Activated naive CD8-positive, alpha-beta T cell treated with anti-CD3 and anti-CD28 coated beads, Interleukin-2, amount 10 ng/mL, durations not matched to agents 7 days and 5 days (primary cell): ENCODE measurements at places on chromosomes 2 and 18. TPM values are rescaled to one million over a fixed set of nuclear protein-coding genes. Genes with fewer than 3 reads are reported as not detected.
A peak's percentile ranks its signal among the peaks of the same experiment; 100 is the strongest.

- H3K27me3 ChIP-seq, result peaks cover 17% of the 10 kb centered on the region
- H3K4me3 ChIP-seq, result no peak overlapping the region
- no peak overlapping the region for H3K27ac ChIP-seq
- no peaks in the 10 kb centered on the region for H3K36me3 ChIP-seq
- no peak for DNase-seq
- H3K4me1 ChIP-seq, result no peaks in the 10 kb centered on the region
Observed at GRCh38 chr18:11040823-11041656, 108.3 kb downstream of the PIEZO2 start.

DNA sequence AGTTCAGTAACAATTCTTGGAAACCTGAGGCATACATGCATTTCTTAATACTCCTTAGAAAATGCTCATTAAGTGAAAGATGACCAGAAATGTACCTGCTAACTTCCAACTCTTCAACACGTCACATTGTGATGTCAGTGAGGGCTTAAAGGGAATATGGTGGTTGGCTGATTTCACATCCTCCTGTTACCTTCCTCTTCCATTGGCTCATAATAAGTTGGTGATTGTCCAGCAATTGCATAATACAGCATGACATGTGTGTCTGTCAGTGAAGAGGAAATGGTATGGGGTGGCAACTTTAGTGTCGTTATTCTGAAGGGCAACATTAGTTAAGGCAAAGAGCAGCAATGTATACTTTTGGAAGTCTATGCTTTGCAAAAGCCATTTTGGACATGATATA, 26.0 kb downstream of the PLEK start:
- DNase-seq, result no peak
- H3K36me3 ChIP-seq, result peaks cover 2% of the 10 kb centered on the region
- H3K4me1 ChIP-seq, result peaks cover 21% of the 10 kb centered on the region
- H3K27me3 ChIP-seq, result peaks cover 2% of the 10 kb centered on the region
- no peak overlapping the region for H3K4me3 ChIP-seq

DNA sequence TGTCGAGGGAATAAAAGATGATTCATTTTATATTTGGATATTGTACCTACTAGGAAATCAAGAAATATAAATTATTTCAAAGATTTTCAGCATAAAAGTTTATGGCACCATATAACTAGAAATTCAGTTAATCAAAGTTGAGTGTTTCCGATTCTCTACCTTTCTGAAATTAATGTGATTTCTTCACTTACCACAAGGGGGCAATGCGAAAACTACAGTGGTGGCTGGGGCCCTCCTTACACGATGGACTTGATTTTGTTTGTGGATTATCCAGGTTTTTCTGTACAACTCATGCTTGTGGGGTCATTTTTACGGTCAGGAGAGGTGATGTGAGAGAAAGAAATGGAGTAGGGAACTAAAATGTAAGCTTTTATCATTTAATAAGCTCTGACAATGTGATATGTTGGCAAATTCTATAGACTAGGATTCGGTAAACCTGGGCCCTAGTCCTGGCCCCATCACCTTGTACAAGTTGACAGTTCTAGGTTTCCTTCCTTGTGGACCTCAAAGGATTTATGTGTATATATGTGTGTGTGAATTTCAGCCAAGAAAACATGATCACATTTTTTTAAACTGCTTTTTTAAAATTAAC, 47.6 kb downstream of the G6PC2 start:
- DNase-seq, result no peak
- H3K27ac ChIP-seq, result no peak overlapping the region
- peaks cover 30% of the 10 kb centered on the region for H3K27me3 ChIP-seq
- H3K36me3 ChIP-seq, result peaks cover 2% of the 10 kb centered on the region
- H3K4me3 ChIP-seq, result no peak overlapping the region
- H3K4me1 ChIP-seq, result peaks cover 3% of the 10 kb centered on the region

- H3K27me3 ChIP-seq, result peaks cover 7% of the 10 kb centered on the region
- H3K4me1 ChIP-seq, result no peaks in the 10 kb centered on the region
- no peak overlapping the region for H3K27ac ChIP-seq
- no peak overlapping the region for H3K4me3 ChIP-seq
- no peaks in the 10 kb centered on the region for H3K36me3 ChIP-seq
Observed at GRCh38 chr18:55546851-55547704, 40.9 kb downstream of the TCF4 start.

MAPRE3 gene
- total RNA-seq, result 1.9 TPM

PRADC1 gene
- 12.5 TPM for total RNA-seq

GRCh38 chr2:30367232-30368070, 79.6 kb upstream of the LCLAT1 start:
- no peaks in the 10 kb centered on the region for H3K27me3 ChIP-seq
- H3K4me3 ChIP-seq, result no peak overlapping the region
- H3K27ac ChIP-seq, result no peak overlapping the region
- DNase-seq, result no peak
- no peaks in the 10 kb centered on the region for H3K36me3 ChIP-seq

GRCh38 chr2:111990856-111991255, 64.2 kb upstream of the TMEM87B start:
- no peak overlapping the region for H3K27ac ChIP-seq
- H3K36me3 ChIP-seq, result no peaks in the 10 kb centered on the region
- H3K4me3 ChIP-seq, result no peak overlapping the region
- H3K4me1 ChIP-seq, result no peaks in the 10 kb centered on the region
- DNase-seq, result no peak
- peaks cover 10% of the 10 kb centered on the region for H3K27me3 ChIP-seq

AGBL5 gene
- total RNA-seq, result 14.9 TPM

- H3K36me3 ChIP-seq, result no peaks in the 10 kb centered on the region
- DNase-seq, result peak; percentile 16
- H3K27ac ChIP-seq, result no peak overlapping the region
- no peak overlapping the region for H3K4me3 ChIP-seq
Observed at GRCh38 chr2:233817995-233818638, 36.2 kb downstream of the HJURP start.

DNA sequence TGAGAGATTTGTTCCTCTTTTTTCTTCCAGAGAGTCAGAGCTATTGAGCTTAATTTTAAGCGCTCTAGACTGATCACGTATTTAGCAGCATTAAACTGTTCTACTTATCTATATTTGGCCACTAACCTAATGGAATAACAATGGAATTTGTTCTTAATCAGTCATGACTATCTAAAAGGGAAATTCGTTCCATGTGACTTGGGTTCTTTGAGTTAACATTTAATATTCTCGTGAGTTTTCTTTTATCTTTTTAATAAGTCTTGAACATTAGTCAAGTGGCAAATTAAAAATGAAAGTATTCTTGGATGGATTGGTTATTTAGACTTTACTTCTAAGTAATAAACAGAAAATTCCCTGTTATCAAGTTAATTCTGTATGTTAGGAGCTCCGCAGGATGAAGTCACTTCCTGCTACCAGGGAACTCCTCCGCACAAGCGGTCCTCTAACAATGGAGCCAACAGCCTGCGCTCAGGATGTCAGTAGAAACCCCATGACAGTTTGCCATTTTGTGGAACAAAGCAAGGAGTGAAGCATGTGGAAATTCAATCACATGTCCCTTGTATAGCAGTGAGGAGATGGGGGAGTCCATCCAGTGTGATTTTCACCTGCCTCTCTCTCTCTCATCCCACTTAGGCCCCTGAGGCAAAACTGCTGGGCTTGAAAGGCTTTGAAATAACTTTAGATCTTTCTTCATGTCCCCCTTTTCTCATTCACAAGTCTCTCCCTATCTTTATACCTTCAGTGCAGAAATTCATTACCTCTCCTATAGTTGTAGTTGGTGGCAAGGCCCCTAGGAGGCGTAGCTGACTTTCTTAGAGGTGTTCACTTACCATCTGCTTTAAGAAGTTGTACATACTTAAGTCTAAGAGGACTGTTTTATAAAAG, 138.1 kb downstream of the WDR7 start:
- H3K4me1 ChIP-seq, result peaks cover 2% of the 10 kb centered on the region
- peaks cover 2% of the 10 kb centered on the region for H3K36me3 ChIP-seq
- H3K27me3 ChIP-seq, result no peaks in the 10 kb centered on the region
- H3K4me3 ChIP-seq, result no peak overlapping the region

RAX gene
- total RNA-seq, result not detected

GRCh38 chr2:40416486-40416885, 35.4 kb downstream of the SLC8A1 start:
- no peak overlapping the region for H3K27ac ChIP-seq
- no peaks in the 10 kb centered on the region for H3K36me3 ChIP-seq
- H3K4me1 ChIP-seq, result no peaks in the 10 kb centered on the region

GRCh38 chr2:215998636-215999035, 14.7 kb downstream of the MREG start:
- no peak overlapping the region for H3K27ac ChIP-seq
- no peak for DNase-seq
- H3K36me3 ChIP-seq, result peaks cover 14% of the 10 kb centered on the region
- no peak overlapping the region for H3K4me3 ChIP-seq
- peaks cover 10% of the 10 kb centered on the region for H3K4me1 ChIP-seq

DNA sequence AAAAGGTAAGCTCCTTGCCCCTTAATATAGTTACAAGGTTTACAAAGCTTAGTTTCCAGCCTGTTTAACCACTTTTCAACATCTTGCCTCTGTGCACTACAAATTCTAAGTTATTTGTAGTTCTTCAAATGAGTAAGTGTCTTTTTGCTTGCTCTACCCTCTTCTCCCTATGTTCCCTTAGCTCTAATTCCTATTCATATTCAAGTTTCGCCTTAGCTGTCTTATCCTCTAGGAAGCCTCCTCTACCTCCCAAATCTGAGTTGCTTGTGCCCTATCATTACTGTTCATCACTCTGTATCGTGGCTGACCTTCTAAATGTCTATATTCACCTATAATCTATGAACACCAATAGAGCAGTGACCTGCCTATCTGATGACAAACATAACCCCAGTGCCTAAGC, 25.3 kb downstream of the NRXN1 start:
- no peaks in the 10 kb centered on the region for H3K27me3 ChIP-seq
- no peaks in the 10 kb centered on the region for H3K4me1 ChIP-seq
- H3K36me3 ChIP-seq, result no peaks in the 10 kb centered on the region
- H3K27ac ChIP-seq, result no peak overlapping the region
- DNase-seq, result no peak

UPP2 gene
- total RNA-seq, result not detected

ALS2 gene
- 16.7 TPM for total RNA-seq

- no peak for DNase-seq
- H3K4me1 ChIP-seq, result peaks cover 6% of the 10 kb centered on the region
- no peaks in the 10 kb centered on the region for H3K27me3 ChIP-seq
- H3K4me3 ChIP-seq, result no peak overlapping the region
- H3K27ac ChIP-seq, result no peak overlapping the region
- H3K36me3 ChIP-seq, result peaks cover 11% of the 10 kb centered on the region
Observed at GRCh38 chr2:232211743-232212686, 166.5 kb upstream of the ALPP start.

- DNase-seq, result peak; percentile 57
- H3K27ac ChIP-seq, result no peak overlapping the region
- no peaks in the 10 kb centered on the region for H3K36me3 ChIP-seq
Observed at GRCh38 chr2:104872866-104873688, 19.2 kb downstream of the POU3F3 start.

GRCh38 chr2:14297906-14298305, 334.6 kb upstream of the LRATD1 start:
- no peak overlapping the region for H3K4me3 ChIP-seq
- DNase-seq, result no peak
- no peaks in the 10 kb centered on the region for H3K27me3 ChIP-seq

DNA sequence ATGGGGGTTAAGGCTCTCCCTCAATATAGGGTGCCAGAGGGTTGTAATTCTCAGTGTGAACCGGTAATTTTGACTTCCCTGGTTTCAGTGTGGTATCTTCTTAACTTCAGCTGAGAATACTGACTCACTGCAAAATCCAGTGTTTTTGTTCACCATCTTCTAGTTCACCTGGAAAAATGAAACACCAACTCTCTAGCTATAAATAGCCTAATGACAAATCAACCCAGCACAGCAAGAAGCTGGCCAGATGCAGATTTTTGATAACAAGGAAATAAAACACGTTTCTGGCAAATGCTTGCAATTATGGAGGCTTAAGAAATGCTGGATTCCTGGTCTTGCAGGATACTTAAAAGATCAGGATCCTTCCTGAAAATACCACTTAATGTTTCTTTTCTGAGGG, 192.3 kb downstream of the CLIP4 start:
- peaks cover 27% of the 10 kb centered on the region for H3K27me3 ChIP-seq
- no peak overlapping the region for H3K4me3 ChIP-seq
- DNase-seq, result no peak
- H3K27ac ChIP-seq, result no peak overlapping the region
